ENCODE measurements at places on chromosomes 12 and 14. TPM values are rescaled to one million over a fixed set of nuclear protein-coding genes. Genes with fewer than 3 reads are reported as not detected.

DNA sequence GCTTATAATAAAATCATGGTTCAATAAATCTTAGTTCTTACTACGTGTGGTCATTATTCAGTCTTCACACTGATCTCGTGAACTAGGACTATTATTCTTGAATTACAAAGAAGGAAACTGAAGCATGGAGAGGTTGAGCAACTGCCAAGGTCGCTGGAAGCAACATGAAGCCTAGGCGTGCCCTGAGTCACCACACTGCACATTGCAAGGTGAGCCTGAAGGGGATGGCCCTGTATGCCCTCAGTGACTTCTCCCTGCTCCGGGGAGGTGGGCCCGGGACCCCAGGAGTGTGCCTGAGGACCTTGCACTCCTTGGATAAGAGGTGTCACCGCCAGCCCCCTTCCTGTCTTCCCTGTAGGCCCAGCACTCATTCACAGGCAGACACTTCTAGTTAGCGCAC is 161.6 kb downstream of the CACNA1C start:
- DNase-seq, result no peak
- H3K4me3 ChIP-seq, result no peak overlapping the region
- no peaks in the 10 kb centered on the region for H3K27me3 ChIP-seq
- no peaks in the 10 kb centered on the region for H3K36me3 ChIP-seq

DNA sequence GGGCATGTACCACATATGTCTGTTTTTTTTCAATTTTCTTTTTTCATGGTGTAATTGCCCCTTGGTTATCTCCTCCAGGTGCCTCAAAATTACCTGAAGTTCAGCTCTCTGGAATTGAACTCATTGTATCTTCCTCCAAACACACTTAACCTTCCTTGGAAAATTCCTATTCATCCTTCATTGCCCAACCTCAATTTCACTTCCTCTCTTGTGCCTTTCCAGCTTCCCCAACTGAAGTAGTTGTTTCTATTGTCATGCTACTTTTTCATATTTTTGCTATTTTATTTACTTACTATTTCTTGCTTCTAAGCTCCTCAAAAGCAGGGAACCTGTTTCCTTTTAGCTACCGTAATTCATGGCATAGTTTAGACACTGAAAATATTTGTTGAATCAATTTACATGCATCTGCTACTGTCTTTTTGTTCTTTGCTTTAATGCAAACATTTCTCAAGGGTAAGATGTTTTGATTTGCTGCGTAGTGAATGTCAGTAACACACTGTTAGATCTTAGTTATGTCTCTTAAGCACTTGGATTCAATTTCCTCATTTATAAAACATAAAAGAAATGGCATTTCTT is 37.0 kb upstream of the STXBP6 start:
- no peaks in the 10 kb centered on the region for H3K27me3 ChIP-seq
- no peak overlapping the region for H3K4me3 ChIP-seq
- H3K4me1 ChIP-seq, result no peaks in the 10 kb centered on the region
- no peak overlapping the region for H3K27ac ChIP-seq

GRCh38 chr12:121628037-121628436 is 1.7 kb downstream of the ORAI1 start:
- no peak for DNase-seq
- H3K27me3 ChIP-seq, result no peaks in the 10 kb centered on the region
- peaks cover 58% of the 10 kb centered on the region for H3K4me1 ChIP-seq
- peak overlapping the region; percentile 63 for H3K4me3 ChIP-seq
- peak overlapping the region; percentile 94 for H3K27ac ChIP-seq

The C14orf39 gene
- total RNA-seq, result 2.1 TPM

The PPP1R36 gene
- 1.4 TPM for total RNA-seq

- H3K4me3 ChIP-seq, result no peak overlapping the region
- H3K4me1 ChIP-seq, result peaks cover 31% of the 10 kb centered on the region
- H3K27me3 ChIP-seq, result peaks cover 24% of the 10 kb centered on the region
- no peak overlapping the region for H3K27ac ChIP-seq
- DNase-seq, result no peak
Measured at GRCh38 chr12:53983568-53983949, 1.4 kb upstream of the HOXC10 start.

- no peaks in the 10 kb centered on the region for H3K36me3 ChIP-seq
- H3K27me3 ChIP-seq, result no peaks in the 10 kb centered on the region
Measured at GRCh38 chr12:3069714-3070113, 7.5 kb upstream of the TSPAN9 start.

GRCh38 chr14:65025818-65026217 is 39.1 kb downstream of the FNTB start:
- peaks cover 13% of the 10 kb centered on the region for H3K36me3 ChIP-seq
- H3K4me1 ChIP-seq, result no peaks in the 10 kb centered on the region
- H3K27me3 ChIP-seq, result no peaks in the 10 kb centered on the region
- H3K4me3 ChIP-seq, result no peak overlapping the region
- no peak for DNase-seq
- H3K27ac ChIP-seq, result no peak overlapping the region

The ETFBKMT gene
- total RNA-seq, result 5.7 TPM
